Activated T-helper 17 cell treated with anti-CD3 and anti-CD28 coated beads, Interleukin-2, amount 50 U/mL, for 72 hours (primary cell): ENCODE measurements at places on chromosomes 12 and 14.

DNA sequence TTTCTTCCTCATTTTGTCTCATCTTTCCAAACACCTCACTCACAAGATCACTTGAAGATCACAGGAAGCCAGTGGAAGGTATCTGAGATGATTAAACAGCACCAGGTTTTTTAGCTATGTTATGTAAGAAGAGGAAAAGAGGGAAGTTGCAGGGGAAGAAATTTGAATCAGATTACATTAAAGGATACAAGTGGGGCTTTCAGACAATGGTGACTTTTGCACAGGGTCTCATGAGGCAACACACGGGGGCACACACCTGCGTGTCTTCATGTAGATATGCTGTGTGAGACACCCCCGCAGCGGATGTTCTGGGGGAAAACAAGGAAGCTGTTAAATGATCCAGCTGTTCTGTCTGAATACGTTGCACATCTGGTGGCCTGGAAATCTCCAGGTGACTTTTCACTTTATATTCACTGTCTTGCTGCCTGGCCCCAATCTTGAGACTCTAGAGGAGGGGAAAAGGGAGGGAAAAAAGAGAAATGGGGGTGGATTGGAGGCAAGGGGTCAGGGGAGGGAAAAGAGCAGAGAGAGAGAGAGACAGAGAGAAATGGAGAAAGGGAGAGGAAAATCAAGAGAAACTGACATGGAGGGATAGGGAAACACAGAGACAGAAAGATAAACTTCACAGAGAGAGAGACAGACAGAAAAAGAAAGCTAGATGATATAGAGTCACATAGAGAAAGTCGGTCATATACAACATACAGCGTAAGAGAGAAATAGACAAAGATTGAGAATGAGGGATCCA lies 36.3 kb upstream of the PPP1CC start:
- no peak for ATAC-seq

- peak; percentile 73 for ATAC-seq
Measured at GRCh38 chr12:27969624-27970400, 2.7 kb downstream of the PTHLH start.

DNA sequence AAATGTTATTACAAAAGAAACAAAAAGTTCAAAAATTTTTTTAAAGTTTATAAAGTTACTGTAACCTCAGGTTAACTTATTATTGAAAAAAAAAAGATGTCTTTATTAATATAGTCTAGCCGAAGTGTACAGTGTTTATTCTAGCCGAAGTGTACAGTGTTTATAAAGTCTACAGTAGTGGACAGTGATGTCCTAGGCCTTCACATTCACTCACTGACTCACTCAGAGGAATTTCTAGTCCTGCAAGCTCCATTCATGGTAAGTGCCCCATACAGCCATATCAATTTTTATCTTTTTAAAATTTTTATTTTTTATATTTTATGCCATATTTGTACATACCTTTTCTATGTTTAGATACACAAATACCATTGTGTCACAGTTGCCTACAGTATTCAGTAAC lies 10.4 kb downstream of the ATG2B start:
- no peak for ATAC-seq

- ATAC-seq, result no peak
Measured at GRCh38 chr12:46744283-46744682, 81.5 kb downstream of the SLC38A4 start.

GRCh38 chr12:94930772-94931171 lies 72.7 kb downstream of the NDUFA12 start:
- no peak for ATAC-seq

DNA sequence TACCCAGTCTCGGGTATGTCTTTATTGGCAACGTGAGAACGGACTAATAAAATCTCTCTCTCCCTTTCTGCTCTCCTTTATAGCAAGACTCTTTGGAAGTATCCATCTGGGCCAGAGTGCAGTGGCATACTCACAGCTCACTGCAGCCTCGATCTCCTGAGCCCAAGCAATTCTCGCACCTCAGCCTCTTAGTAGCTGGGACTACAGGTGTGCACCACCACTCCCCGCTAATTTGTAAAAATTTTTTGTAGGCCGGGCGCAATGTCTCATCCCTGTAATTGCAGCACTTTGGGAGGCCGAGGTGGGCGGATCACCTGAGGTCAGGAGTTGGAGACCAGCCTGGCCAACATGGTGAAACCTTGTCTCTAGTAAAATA lies 33.2 kb upstream of the PPP2R5C start:
- ATAC-seq, result no peak

- ATAC-seq, result no peak
Measured at GRCh38 chr14:21171128-21171527, 15.3 kb upstream of the OR5AU1 start.

DNA sequence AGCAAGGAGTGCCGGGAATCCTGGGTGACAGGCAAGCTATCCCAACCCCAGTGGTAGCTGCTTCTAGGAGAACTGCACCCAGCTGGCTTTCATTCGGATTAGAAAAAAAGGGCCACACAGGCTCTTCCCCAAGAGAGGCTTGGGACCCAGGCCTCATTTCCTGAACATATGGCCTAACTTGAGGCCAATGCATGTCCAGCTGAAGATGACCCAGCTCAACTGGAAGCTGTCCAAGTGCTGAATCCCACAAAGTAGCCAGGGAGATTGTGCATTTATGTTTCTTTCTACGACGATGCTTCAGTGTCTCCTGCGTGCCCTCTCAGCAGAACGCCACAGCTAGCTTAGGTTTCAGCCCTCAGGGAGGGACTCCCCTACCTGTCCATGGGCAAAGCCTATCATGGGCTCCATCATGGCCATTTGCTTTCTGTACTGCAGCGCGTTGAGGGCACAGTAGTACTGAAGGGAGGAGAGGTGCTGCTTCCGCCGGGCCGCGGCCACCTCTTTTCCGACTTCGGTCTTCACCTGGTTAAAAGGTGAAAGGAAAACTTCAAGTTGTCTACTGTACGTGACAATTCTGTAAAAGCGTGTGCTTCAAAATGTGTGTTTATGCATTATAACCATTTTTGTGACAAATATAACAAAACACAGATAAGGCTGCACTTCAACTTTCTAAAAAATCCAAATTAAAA lies 29.1 kb downstream of the APPL2 start:
- ATAC-seq, result no peak

- peak; percentile 50 for ATAC-seq
Measured at GRCh38 chr12:113912760-113913329, 53.3 kb downstream of the RBM19 start.

DNA sequence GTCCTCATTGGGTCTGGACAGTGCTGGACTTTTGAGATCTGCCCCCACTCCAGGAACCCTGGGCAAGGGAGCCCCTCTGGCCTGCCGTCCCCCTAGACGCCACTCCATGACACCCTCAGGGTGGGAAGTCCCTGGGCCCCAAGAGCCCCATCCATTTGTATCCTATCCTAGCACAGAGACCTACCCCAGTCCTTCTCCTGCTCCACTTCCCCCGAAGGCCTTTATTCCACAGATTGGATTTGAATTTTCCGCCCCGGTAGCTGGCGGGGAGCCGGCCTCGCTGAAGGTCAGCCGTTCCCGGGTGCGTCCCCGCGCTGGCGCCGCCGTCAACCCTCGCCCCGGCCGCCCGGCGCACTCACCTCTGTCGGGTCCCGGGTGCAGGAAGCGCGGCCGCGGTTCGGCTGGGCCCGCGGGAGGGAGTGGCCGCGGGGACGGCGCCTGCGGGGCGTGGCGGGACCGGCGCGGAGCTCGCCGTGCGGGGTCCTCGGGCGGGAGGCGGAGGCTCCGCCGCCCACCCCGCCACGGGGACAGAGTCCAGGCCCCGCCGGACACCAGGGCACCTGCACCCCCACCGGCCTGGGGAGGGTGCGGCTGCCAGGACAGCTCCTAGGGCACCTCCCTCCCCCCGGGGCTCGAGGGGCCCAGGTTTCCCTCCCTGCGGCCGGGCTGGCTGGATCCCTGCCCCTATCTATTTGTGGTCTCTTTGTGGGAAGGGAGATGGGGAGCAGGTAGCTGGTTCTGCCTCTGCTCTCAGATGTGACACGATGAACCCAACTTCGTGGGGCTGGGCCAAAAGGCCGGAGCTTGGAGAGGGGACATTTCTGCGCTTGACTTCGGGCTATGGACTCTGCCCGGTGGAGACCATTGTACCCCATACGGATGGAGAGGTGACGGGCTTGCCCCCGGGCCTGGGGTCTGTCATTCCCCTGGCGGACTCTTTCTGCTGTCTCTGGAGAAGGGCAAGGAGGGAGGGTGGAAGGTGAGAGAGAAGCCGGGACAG lies 19.9 kb upstream of the GPR68 start:
- peak; percentile 56 for ATAC-seq

DNA sequence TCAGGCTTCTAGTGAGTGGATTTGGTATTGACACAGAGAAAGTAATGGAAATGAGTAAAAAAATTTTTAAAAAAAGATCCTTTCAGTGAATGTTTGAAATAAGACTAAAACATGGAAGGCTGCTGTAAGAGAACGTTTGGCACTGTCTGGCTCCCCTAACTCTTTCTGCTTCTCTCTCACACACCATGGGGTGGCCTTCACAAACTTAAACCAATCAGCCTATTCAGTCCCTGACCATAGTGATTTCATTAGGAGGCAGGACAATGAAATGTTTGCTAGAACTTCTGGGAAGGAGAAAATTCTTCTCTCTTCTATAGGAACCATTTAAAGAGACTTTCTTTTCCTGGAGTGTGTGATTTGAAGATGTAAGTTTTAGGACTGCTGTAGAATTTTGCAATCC lies 84.2 kb upstream of the GRIN2B start:
- no peak for ATAC-seq
